ENCODE measurements at places on chromosomes 6 and 20. TPM values are rescaled to one million over a fixed set of nuclear protein-coding genes. Genes with fewer than 3 reads are reported as not detected.

GRCh38 chr20:61146023-61146422, 106.0 kb upstream of the CDH4 start:
- no peak for DNase-seq

GRCh38 chr6:132813173-132813856, 1.1 kb upstream of the RPS12 start:
- peak; percentile 80 for DNase-seq

DNA sequence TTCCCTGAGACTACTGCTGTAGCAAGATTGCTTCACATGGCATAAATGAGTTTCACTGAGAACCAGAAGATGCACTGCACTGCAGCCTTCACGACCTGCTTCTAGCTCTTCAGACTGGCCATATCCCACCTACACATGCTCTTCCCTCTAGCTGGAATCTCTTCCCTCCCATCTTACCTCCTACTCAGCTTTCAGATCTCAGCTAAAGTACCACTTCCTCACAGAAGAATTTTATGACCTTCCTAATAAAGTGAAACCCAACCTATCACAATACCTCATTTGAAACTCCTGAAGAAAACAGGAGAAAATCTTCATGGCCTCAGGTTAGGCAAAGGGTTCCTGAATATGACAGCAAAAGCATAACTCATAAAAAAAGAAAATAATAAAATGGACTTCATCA, 99.9 kb downstream of the DTNBP1 start:
- DNase-seq, result no peak

DNA sequence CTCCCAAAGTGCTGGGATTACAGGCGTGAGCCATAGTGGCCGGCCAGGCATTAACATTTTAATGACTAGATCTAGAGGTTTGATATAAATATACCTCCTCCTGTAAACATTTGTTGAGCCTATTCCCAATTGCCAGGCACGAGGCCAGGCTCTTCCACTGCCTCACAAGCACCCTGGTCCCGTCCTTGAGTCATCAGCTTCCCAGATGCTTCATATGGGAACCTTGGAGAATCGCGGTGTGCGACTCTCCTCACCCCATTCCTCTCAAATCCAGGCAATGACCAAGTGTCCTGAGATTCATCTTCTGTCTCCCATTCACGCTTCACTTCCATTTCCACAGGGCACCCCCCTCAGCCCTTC, 35.9 kb upstream of the PIM1 start:
- no peak for DNase-seq

DNA sequence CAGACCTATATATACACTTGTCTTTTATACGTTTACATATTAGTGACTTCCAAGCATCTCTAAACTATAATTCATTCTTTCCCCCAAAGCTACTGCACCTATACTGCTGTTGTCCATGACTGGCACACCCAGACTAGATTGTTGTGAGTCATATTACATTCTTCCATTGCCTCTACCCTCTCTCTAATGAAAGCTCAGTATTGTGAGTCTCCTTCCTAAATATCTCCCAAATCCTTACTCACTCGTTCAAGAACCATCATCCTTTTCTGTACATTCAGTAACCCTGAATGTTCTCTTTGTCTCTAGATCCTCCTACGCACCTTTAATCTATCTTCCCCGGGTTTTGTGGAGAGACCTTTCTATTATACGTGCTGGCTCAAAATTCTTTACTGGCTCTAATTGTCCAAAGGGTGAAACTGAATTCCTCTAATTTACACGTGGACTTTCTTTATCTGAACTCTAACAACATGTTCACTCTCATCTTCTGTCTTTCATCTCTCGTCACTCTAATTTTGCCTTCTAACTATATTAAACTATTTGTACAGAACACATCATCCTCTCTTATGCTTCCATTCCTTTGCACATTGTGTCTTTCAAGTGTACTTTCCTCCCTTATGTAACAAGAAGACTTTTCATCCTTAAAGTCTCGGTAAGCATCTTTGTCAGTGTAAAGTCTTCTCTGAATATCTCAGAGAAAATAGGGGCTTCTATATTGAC, 109.3 kb downstream of the IBTK start:
- no peak for DNase-seq

Gene MKKS
- total RNA-seq, result 5.0 TPM

Gene HLA-DQB2
- 5.4 TPM for total RNA-seq

Gene GMPR
- total RNA-seq, result 1.8 TPM

Gene SAPCD1
- total RNA-seq, result 2.3 TPM

All from CD4-positive, CD25-positive, alpha-beta regulatory T cell (primary cell).